Omental fat pad (tissue), 4 donors: ENCODE measurements at places on chromosomes 3 and 15. TPM values are rescaled to one million over a fixed set of nuclear protein-coding genes. Genes with fewer than 3 reads are reported as not detected.
A peak's percentile ranks its signal among the peaks of the same experiment; 100 is the strongest.

XPC gene
- total RNA-seq, result 26.5 TPM

ROPN1 gene
- total RNA-seq, result not detected

ACAN gene
- total RNA-seq, result not detected

RGMA gene
- 5.6 TPM for total RNA-seq

DNA sequence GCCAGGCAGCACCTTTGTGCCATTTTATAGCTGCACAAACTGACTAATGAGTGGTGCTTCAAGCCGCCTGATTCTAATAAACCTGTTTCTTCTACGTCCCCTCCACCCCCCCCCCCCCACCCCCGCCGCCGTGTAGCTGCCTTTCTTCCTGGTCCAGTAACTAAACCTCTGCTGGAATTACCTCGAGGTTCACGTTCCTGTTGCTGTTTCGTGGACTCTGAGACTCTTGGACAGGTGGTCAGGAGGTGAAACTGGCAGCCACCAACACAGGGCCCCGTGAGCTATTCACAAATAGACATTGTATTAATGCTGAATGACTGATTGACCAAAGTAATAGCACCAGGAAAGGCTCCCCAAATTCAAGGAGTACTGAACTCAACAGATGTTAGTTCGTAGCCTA is 73.9 kb downstream of the TRIM69 start:
- DNase-seq, result no peak

DNA sequence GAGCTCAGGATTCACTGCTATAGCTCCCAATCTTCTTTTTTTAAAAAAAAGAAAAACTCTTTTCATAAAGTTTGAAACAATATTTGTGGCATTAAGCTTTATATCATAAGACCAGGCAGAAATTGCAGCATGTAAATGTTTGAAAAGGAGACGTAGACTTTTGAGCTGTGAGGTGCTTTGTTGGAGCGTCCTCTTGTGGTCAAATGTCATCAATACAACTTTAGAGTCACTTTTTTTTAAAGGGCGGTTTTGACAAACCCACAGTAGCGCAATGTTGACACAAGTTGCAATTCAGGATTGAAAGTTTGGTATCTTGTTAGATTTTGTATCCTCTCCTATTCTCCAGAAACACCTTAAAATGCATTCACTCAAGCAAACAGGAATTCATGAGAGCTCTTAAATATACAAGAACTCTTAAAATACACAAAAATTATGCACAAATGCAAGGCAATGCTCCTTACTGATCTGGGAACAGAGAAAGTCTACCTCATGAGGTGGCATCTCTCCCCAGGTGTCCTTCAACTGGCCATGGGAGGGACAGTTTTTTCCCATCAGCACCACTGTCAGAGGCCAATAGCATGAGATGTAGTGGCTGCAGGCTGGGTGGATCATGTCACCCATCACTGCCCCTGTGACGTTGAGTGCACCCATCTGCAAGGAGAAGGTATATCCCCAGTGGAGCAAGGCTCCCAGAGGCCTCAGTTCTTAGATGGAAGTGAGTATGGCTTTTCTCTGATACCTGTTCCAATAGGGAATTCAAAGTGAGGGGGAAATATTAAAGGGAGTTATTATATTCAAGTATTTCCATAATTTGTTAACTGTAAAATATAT is 70.7 kb downstream of the ANXA2 start:
- no peak for DNase-seq

DNA sequence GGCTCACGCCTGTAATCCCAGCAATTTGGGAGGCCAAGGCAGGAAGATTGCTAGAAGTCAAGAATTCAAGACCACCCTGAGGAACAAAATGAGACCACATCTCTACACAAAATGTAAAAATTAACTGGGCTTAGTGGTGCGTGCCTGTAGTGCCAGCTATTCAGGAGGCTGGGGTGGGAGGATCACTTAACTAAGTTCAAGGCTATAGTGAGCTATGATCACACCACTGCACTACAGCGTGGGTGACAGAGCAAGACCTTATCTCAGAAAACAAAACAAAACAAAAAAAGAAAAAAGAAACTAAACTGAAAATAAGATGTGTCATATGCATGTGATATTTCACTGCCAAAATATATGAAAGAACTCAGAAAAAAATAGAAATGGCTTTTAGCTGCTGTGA is 243.3 kb upstream of the CCDC54 start:
- no peak for DNase-seq

DNA sequence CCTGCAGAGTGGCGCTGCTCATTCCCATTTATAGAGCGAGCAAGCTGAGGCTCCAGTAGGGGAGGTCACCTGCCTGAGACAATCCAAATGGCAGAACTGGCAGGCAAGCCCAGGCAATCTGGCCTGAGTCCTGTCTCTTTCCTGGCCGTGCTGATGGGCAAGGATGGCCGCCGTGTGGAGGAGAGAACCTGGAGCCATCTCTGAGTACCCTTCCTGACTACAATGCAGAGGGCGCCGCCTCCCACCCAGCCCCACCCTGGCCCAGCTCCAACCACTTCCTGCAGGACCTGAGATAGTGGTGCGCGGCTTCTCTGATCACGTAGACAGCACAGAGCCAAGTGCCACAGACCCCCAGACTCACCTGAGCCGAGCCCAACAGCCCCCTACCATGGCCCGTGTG is 7.0 kb downstream of the TLR9 start:
- no peak for DNase-seq

DNA sequence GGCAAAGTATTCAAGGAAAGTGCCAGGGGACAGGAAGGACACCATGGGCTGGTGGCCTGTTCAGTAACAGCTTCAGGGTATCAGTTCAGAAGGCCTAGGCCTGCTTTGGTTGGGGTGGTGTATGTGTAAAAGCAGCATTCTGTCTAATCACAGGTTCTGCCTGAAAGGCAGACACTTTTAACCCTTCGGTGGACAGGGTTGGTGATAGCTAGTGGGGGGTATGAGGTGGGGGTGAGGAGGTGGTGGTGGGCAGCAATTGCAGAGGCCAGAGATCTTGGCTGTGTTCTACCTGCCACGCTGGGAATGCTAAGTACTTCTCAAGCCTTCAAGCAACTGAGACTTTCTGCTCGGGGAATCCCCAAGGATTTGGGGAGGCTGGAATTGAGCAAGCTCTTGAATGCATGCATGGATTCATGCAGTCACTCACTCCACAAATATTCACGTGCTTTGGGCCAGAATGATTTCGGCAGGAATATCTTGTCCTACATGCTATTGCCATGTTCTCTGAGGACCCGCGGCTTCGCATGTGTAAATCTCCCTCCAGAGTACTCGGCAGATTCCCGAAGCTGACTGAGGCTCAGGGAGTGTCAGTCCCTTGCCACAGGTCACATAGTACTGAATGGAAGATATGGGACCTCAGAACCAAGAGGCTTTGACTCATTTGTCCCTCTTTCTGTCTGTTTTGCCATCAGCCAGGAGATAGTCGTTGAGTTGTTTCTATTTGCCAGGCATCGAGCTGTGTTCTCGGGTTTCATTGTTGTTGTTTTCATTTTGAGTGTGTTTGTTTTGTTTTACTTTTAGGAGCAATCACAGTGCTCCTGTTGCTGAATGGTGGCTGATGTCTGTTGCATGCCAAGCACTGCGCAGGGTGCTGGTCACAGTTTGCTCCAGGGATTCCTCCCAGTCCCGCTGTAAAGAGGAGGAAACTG is 65.5 kb downstream of the SMAD3 start:
- DNase-seq, result no peak

DNA sequence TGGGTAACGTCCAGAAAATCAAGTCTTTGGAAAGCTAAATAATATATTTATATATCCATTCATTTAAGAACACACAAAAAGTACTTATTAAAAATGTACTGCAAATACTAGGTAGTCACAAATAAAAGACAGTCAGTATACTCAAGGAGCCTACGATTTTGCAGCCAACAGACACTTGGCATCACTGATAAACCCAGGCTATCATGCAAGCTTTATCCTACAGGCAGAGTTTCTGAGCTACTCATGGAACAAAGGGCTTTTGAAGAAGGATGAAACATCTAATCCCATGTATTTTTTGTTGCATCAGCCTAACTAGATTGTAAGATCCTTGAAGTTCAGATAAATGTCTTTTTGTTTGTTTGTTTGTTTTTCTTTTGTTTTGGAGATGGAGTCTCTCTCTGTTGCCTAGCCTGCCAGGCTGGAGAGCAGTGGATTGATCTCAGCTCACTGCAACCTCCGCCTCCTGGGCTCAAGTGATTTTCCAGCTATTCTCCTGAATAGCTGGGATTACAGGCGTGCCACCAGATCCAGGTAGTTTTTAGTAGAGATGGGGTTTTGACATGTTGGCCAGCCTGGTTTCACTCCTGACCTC is 319.4 kb upstream of the MDFIC2 start:
- no peak for DNase-seq

GRCh38 chr15:67109141-67110034 is 44.0 kb downstream of the SMAD3 start:
- DNase-seq, result peak; percentile 66

- DNase-seq, result no peak
Observed at GRCh38 chr3:148077318-148077923, 620.3 kb upstream of the AGTR1 start.

- peak; percentile 29 for DNase-seq
Observed at GRCh38 chr15:75843678-75844581, 683 bp downstream of the UBE2Q2 start.

DNA sequence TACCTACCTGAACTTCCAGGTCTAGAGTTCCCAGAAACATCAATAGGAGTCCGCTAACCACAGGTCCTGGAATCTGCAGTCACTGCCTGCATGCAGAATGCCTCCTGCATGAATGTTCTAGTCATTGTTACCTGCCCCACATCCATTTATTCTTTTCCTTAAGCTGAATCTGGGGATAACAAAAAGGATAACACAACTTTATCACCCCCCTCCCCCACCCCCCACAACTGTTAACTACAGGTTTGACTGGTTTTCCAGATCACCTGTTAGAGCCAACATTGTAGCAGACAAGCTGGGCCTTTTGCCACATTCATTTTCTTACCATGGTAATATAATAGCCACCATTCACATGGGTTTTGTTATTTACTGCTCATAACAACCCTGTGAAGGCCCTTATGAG is 4.6 kb upstream of the CTSH start:
- DNase-seq, result no peak

GRCh38 chr15:63075984-63076713 is 33.6 kb downstream of the TPM1 start:
- DNase-seq, result no peak

GRCh38 chr3:58025837-58026569 is 17.8 kb downstream of the FLNB start:
- DNase-seq, result no peak

GRCh38 chr3:22244761-22245521 is 493.9 kb upstream of the ZNF385D start:
- DNase-seq, result no peak

- no peak for DNase-seq
Observed at GRCh38 chr3:70097084-70097483, 97.6 kb downstream of the SAMMSON start.

DNA sequence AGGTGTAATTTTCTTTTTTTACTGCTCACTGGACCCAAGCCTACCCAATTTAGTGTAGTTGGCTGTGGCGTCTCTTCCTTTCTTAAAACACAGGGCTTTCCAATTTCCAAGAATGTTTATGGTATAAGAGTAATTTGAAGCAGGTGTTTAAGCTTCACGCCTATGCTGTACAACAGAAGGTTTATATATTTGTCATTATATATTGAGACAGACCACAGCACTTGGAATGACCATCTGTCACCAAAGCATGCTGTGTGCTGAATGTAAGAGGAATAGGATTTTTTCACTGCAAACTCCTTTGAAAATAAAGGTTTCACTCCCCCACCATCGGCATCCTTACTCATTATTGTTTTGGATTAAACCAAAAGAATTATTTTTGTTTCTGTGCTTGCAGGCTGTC is 325.7 kb downstream of the OTOL1 start:
- DNase-seq, result no peak

DNA sequence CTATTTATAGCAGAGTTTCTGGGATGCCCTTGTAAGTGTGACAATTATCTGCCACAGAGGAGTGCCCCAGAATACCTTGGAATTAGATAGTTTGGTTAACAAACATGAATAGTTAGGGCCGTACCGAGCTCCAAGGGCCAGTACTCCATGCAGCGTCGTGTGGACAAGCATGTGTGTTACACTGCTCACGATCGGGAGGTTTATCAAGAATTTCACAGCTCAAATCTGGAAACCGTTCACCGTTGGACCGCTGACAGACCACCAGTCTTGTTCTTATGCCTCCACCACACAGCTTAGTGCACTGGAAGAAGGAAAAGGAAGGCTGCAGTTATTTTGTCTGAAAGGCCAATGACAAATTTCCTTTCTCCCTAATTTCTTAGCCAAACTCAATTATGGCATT is 93.7 kb downstream of the ADAMTS9 start:
- DNase-seq, result no peak

GRCh38 chr15:86162172-86162591 is 82.5 kb downstream of the AGBL1 start:
- DNase-seq, result no peak

GRCh38 chr3:37907906-37908305 is 46.2 kb downstream of the CTDSPL start:
- DNase-seq, result no peak

DNA sequence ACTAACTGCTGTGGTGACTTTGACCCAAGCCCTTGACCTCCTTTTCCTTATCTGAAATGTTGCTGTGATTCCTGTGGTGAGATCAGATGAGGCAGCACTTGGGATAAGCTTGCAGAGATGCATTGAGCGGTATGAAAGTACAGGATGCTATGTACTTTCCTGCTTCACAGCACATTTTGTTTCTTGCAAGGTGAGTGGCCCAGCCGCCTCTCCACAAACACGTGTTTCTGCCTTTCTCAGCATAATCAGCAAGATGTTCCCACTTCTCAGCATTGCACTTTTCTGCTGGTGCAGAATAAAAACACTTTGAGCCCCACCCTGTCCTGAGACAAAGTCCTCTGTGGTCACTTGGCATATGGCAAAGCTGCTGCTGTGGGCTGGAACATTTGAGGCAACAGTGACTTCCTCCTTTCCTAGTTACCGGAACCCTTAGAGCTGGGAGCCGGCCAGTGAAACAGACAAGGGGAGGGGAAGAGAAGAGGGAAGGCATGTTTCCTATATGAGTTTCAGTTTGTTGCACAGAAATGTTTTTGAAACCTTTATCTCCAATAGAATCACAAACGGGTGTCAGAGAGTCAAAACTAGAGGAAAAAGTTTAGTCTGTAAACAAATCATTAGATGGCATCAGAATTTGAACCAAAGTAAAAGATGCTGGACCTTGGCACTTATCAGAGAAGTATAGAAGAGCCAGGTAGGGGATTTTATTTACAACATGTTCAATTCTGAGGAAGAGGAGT is 5.0 kb downstream of the NUDT16 start:
- DNase-seq, result peak; percentile 34

GRCh38 chr3:127153506-127153815 is 39.5 kb upstream of the PRR23E start:
- DNase-seq, result no peak

GRCh38 chr3:184730924-184731323 is 19.1 kb upstream of the MAGEF1 start:
- no peak for DNase-seq

- DNase-seq, result no peak
Observed at GRCh38 chr3:159458010-159458409, 530.6 kb upstream of the IL12A start.
